Vagina (tissue), 2 donors: ENCODE measurements at places on chromosomes 4 and X. TPM values are rescaled to one million over a fixed set of nuclear protein-coding genes. Genes with fewer than 3 reads are reported as not detected.

DNA sequence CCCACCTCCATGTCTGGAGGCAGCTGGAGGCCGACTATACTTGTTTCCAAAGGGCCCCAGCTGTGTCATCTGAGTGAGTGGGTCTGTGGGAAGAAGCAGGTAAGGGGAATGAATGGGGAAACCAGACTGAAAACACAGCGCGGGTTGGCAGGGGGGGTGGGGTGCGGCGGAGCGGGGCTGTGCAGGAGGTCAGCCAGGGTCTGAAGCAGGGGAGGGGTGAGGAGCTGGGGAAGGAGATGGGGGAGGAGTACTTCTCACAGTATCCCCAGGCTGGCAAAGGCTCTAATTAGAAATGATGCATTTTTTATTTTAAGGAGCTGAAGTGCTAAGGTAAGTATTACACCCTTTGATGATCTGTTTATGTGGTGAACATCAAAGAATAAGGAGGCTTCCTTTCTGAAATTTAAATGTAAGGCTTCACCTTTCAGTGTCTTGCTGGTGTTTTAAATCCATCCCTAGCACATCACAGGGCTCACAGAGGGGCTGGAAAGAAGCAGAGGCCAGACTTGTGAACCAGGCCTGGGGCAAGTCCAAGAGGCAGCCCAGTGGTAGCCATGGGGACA, 37.5 kb downstream of the SMIM20 start:
- no peaks in the 10 kb centered on the region for H3K36me3 ChIP-seq
- no peaks in the 10 kb centered on the region for H3K4me1 ChIP-seq
- H3K27me3 ChIP-seq = no peaks in the 10 kb centered on the region
- no peak overlapping the region for H3K27ac ChIP-seq
- no peak overlapping the region for H3K4me3 ChIP-seq

- no peak overlapping the region for H3K27ac ChIP-seq
- no peaks in the 10 kb centered on the region for H3K36me3 ChIP-seq
- no peaks in the 10 kb centered on the region for H3K4me1 ChIP-seq
- DNase-seq = no peak
- H3K4me3 ChIP-seq = no peak overlapping the region
These were observed 14.4 kb downstream of the FOXP3 start for GRCh38 chrX:49250066-49250465.

GRCh38 chrX:71184092-71184491, 38.9 kb upstream of the GJB1 start:
- H3K27me3 ChIP-seq = no peaks in the 10 kb centered on the region
- H3K4me3 ChIP-seq = no peak overlapping the region
- DNase-seq = no peak

DNA sequence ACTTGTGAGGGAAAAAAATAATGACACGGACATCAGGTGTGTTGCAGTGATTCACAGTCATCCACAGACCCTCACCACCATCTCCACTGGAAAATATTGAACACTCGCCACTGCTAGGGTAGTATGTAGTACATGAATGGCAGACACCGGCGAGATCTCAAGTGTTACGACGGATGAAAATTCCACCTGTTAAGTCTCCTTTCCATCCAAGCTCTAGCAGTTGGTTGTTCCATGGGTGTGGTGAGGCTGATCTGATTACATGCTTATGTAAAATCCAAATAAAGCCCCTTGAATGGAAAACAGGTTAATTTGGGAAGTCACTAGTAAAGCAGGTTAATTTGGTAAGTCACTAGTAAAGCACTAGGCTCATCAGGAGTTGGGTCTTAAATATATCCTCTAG, 1.1 kb upstream of the ARMCX4 start:
- no peak for DNase-seq
- no peaks in the 10 kb centered on the region for H3K4me1 ChIP-seq
- H3K4me3 ChIP-seq = no peak overlapping the region
- H3K27ac ChIP-seq = no peak overlapping the region
- no peaks in the 10 kb centered on the region for H3K36me3 ChIP-seq

DNA sequence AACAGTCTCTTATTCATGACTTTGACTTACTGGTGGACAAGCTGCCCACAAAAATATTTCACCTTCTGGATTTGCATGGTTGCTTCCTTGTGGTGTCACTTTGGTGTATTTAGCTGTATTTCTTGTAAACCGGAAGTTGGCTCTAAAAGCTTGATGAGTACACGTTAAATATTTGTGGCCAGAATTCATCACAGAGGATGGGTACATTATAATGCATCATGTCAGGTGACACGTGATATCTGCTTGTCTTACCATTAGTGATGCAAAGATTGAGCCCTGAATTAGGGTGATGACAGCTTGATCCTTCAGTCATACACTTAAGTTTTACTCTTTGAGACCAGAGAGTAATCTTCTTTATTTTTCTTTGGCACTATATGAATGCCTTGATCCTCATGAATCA, 188.3 kb upstream of the RPS6KA3 start:
- no peak overlapping the region for H3K4me3 ChIP-seq
- H3K4me1 ChIP-seq = no peaks in the 10 kb centered on the region
- H3K27me3 ChIP-seq = no peaks in the 10 kb centered on the region
- DNase-seq = no peak
- no peaks in the 10 kb centered on the region for H3K36me3 ChIP-seq

DNA sequence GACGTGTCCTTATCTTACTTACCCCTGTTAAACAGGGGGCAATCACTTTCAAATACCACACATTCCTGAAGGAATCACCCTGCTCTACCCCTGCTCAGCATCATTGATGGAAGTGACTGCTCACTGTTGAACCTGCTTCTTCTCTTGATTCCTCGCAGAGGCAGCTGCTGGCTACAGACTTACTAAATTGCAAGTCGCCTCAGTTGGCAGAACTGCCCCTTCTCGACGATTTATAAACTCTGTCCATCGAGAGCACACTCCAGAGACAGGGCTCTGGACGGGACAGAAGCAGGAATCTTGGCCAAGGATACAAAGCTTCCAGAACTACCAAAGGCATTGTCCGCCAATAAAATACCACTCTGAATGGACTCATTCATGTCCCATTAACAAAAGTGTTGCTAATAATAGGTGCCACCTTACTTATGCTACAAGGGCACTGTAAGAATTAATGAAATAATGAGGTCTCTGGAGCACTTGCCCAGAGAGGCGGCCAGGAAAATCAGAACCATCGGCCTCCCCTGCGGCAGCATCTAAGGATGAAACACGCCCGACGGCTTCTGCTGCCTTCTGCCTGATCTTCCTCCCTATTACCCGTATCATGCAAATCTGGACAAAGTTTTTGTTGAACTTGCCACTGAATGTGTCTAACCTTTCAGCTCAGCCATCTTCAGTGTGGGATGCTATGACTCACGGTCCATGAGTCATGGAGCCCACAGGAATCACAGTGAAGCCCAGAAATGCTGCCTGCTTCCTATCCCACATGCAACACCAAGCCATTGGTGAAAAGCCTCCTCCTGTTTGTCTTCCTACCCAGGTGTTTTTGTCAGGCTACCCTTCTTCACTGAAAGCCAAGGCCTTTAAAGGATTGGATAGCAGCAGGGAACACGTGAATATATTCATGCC, 164.9 kb downstream of the MAML3 start:
- no peaks in the 10 kb centered on the region for H3K36me3 ChIP-seq
- no peak for DNase-seq
- H3K27me3 ChIP-seq = no peaks in the 10 kb centered on the region
- peaks cover 29% of the 10 kb centered on the region for H3K4me1 ChIP-seq

DNA sequence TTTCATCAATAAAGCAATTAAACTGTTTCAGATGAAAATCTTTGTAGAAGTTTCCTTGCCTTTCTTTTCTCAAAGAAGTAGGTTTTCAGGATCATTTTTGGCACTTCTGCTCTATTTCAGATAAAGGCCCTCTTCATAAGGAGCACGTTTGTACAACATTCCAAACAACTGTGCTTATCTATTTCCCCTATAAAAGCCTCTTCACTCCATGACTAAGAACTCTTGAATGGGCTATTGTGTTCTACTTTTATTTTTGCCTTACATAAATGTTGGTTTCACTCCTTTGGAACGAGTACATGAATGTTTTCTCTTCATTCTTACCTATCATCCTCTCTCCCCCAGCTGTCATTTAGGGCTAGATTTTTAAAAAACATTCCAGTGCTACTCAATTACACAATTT, 288.0 kb upstream of the PPP1R2C start:
- H3K27ac ChIP-seq = no peak overlapping the region
- H3K4me3 ChIP-seq = no peak overlapping the region
- no peaks in the 10 kb centered on the region for H3K36me3 ChIP-seq
- H3K4me1 ChIP-seq = no peaks in the 10 kb centered on the region

GRCh38 chr4:125350470-125351135, 35.8 kb downstream of the FAT4 start:
- H3K27ac ChIP-seq = no peak overlapping the region
- no peaks in the 10 kb centered on the region for H3K36me3 ChIP-seq
- no peak for DNase-seq
- H3K4me1 ChIP-seq = no peaks in the 10 kb centered on the region
- H3K27me3 ChIP-seq = no peaks in the 10 kb centered on the region

DNA sequence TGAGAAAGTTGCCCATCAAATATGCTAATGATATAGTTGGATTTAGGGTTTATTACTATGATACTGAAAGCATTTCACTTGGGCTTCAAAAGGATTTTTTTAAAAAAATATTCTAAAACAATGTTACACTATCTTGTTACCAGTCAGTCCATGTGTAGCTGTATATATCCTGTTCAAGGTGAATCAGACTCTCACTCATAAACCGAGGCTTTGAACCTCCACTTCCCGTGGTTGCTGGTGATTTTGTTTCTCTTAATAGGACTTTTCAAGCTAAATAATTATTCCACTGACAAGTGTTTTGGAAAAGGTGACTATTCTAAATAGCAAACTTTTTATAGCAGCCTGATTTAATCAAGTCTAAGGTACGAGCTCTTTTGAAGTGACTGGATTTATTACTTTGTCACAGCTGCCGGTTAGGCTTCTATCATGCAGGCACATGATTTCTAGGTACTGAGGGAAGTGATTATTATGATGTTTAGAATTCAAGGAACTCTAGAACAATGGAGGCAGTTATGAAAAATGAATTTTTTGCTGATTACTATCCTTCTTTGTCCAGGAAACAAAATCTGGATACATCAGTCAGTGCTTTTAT, 287.7 kb downstream of the KCTD8 start:
- DNase-seq = no peak
- no peaks in the 10 kb centered on the region for H3K36me3 ChIP-seq
- H3K4me1 ChIP-seq = no peaks in the 10 kb centered on the region
- H3K27ac ChIP-seq = no peak overlapping the region

DNA sequence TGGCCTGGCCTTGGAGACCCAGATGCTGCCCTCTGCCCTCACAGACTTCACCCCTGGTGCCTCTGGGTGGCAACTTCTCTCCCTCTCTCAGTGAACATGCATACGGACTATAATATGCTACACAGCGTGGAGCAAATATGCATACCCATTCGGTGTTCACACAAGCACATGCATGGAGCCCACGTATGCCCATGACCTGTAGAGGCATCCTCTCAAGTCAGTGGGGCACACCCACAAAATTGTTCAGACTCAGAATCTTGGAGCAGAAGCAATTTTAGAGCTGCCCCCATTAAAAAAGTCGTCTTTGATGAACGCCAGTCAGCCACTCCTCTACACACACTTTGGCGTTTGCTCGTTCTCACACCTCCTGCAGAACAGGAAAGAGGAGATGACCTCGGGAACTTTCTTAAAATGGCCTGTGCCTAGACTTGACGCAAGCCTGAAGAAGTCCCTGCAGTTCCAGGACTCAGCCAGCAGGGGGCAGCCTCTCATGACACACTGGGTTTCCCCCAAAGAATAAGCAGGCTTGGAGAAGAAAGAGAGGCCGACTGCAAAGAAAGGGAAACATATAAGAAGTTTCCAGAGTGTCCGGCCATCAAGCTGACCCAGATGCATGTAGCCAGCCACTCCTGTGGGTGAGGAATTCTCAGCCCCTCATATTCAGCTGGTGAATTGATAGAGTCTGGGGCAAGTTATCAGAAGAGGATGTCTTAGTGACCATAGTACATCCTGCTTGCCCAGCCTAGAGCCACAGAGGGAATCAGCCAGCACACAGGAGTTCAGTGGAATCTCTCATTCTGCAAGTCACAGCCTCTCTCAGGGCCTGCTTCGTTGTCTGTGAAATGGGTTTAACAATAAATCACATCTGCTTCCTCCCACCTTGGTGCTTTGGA, 17.3 kb downstream of the APLN start:
- DNase-seq = no peak
- no peak overlapping the region for H3K4me3 ChIP-seq
- peaks cover 6% of the 10 kb centered on the region for H3K4me1 ChIP-seq
- H3K27me3 ChIP-seq = no peaks in the 10 kb centered on the region

DNA sequence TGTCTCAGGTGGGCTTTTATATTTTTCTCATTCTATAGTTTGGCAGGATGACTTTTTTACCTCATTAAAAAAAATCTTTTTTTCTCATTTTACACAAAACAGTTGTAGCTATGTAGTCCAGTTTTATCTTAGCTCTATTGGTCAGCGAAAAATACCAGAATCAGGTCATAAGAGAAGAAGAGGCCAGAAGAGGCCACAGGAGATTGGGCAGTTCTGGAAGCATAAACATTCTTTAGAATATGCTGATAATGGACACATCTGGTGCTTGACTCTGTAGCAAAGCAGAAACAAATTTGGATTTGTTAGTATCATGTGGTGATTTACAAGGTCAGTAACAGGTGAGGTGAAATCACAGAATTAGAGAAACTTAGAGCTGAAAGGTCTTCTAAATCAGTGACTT, 66.6 kb upstream of the ARHGAP24 start:
- H3K4me1 ChIP-seq = no peaks in the 10 kb centered on the region
- no peaks in the 10 kb centered on the region for H3K27me3 ChIP-seq
- DNase-seq = no peak
- H3K4me3 ChIP-seq = no peak overlapping the region
- H3K36me3 ChIP-seq = no peaks in the 10 kb centered on the region

- peaks cover 12% of the 10 kb centered on the region for H3K4me1 ChIP-seq
- no peak for DNase-seq
- no peak overlapping the region for H3K4me3 ChIP-seq
- H3K36me3 ChIP-seq = no peaks in the 10 kb centered on the region
- no peak overlapping the region for H3K27ac ChIP-seq
- H3K27me3 ChIP-seq = no peaks in the 10 kb centered on the region
These were observed 34.8 kb downstream of the UBE2K start for GRCh38 chr4:39732728-39733127.

DNA sequence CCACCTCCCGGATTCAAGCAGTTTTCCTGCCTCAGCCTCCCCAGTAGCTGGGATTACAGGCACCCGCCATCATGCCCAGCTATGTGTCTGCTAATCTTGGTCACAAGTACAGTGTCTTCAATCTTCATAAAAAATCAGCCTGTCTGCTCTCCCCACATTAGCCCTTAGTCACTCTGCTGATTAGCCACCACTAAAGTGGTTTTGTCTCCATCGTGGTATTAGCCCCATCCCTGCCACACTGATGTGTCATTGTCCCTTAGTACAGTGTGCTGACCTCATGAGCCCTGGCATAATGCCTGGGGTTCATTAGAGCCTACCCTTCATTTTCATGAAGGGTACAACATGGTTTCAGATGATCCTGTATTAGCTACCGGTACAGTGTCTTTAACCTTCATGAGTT, 49.9 kb downstream of the ZNF157 start:
- DNase-seq = no peak
- H3K4me3 ChIP-seq = no peak overlapping the region
- H3K4me1 ChIP-seq = no peaks in the 10 kb centered on the region
- H3K27ac ChIP-seq = no peak overlapping the region
- H3K27me3 ChIP-seq = no peaks in the 10 kb centered on the region
- no peaks in the 10 kb centered on the region for H3K36me3 ChIP-seq

- DNase-seq = no peak
- H3K4me1 ChIP-seq = no peaks in the 10 kb centered on the region
- no peaks in the 10 kb centered on the region for H3K36me3 ChIP-seq
- no peak overlapping the region for H3K27ac ChIP-seq
These were observed 84.0 kb downstream of the RTL9 start for GRCh38 chrX:110442635-110443034.

The CRLF2 gene
- total RNA-seq = not detected

The SH3RF1 gene
- total RNA-seq = 16.0 TPM

The CFAP47 gene
- total RNA-seq = not detected
